ENCODE measurements at places on chromosomes 3 and 15.

DNA sequence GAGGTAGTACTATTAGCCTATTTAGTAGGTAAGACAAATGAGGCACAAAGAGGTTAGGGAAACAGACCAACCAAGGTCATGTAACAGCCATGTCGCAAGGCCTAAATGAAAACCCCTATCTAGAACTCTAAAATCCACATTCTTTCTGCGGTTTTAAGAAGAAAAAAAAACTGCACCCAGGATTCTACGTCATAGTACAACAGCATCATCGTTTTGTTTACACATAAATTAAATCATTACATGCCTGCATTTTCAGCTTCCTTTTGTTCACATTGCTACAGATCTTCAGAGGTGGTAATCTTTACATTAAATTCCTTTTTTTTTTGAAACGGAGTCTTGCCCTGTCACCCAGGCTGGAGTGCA lies 548 bp upstream of the PSMD6 start:
- DNase-seq: no peak

DNA sequence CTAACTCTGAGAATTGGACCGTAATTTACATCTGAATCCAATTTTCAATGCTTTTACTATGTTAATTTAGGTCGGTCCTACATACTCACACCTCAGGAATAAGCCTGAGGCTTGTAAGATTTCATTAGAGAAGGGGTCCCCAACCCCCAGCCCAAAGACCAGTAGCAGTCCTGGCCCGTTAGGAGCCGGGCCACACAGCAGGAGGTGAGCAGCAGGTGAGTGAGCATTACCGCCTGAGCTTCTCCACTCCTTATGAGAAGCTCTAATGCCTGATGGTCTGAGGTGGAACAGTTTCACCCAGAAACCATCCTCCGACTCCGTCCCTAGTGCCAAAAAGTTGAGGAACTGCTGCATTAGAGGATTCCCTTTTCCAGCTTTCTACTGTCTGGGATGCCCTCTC lies 757.3 kb downstream of the SI start:
- no peak for DNase-seq

DNA sequence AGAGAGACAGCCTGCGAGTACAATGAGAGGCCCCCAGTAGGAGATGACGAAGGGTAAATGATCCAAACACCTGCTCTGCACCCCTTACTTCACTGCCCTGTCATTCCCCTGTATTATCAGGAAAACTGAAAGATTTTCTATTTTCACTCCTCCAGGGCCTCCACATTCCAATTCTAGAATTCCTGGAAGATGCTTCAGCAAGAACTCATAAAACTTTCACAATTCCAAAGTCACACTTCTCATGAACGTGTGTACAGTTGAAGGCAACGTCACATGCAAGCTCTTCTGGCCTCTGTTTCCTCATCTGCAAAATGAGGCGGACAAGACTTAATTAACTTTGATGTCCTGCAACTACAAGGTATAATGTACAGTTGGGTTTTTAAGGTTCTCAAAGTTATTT lies 62.8 kb upstream of the SPATA12 start:
- DNase-seq: no peak

DNA sequence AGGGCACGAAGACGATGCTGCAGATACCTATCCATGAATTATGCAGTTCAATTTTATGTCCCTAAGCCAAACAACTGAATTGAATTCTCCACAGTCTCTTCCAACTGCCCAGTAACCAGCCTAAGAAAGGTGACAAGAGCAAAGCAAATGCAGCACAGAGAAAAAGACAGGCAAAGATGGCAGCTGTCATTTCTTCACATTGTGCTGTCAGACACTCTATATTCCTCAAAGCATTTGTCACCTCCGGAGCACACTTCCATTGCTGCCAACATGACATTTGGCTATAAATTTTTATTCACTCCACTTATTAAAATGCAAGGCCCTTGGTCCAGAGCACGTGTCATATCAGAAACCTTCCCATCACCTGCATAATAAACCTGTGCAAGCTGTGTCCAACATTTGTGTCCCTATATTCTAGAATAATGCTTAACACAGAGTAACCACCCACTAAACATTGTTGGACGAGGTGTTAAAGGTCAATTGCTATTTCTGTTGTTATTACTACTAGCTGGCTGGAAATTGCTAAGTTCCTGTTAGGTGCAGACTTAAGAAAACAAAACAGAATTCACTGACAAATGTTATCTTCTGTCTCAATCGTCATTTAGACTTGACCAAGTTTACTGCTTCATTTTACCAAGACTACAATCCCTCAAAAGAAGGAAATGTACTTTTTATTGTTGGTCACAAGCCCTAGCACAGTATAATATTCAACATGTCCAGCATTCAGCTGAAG lies 89.7 kb downstream of the MAGI1 start:
- no peak for DNase-seq

- DNase-seq: no peak
Measured at GRCh38 chr15:83912343-83912742, 258.4 kb downstream of the ADAMTSL3 start.

- no peak for DNase-seq
Measured at GRCh38 chr15:62503451-62503850, 338.4 kb upstream of the C2CD4B start.

- DNase-seq: no peak
Measured at GRCh38 chr3:194259982-194260766, 91.0 kb downstream of the CPN2 start.

DNA sequence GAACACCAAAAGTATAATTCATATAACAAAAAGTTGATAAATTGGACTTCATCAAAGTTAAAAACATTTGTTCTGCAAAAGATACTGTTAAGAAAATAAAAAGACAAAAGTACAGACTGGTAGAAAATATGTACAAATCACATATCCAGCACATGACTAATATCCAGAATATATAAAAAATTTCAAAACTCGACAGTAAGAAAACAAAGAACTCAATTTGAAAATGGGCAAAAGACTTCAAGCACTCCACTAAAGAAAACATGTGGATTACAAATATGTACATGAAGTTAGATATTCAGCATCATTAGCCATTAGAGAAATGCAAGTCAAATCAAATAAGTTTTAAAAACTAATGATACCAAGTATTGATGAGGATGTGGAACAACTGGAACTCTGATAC lies 6.7 kb downstream of the GK5 start:
- DNase-seq: no peak

DNA sequence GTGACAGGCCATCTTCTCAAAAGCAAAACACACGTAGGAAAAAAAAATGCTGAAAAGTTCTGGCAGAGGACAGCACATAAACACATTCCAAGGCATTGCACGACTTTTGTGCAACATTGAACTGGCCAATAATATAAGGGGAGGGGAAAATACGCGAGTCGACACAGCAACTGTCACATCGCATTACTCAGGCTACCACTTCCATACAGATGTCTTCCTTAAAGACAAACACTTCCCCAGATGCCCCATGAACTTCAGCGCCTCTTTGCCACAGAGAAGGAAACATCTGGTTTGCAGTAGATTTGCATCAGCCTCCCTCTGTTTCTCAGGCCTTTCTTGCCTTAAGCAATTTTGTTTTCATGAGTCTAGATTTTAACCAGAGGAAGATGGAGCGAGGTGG lies 144.4 kb upstream of the IGF1R start:
- no peak for DNase-seq

DNA sequence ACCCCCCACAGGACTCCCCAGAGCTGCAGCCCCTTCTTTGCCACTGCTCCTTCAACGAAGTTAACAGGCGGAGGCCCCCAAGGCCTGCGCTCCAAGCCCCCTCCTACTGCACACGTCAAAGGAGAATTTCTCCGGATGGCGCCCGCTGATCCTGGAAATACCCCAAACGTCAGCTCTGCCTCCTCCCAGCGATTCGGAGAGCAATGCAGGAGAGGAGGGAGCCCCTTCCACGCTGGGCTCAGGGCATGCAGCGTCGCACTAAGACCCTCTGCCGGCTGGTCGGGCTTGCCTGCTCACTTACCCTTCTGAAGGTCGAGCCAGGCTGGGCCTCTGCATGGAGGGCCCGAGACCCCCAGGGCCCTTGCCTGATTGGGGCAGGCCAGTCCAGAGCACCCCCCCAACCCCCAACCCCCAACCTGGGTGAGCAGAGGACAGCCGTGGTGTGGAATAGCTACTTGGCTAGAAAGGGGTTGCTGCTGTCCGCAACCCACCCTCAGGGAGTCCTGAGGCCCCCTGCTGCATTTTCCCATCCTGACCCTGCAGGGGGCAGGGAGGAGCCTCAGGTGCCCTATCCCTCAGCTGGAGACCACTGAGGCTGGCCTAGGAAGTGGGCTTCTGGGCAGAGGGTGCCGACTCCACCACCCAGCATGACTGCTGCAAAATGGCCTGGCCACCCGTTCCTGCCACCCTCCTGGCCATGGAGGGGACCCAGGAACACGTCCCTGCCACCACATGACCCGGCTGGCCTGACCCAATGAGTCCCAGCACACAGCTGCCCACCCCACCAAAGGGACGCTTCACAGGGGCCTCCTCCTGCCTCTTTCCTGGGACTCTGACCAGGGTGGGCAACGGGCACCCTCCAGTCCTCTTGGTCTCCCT lies 976 bp downstream of the ATP2B2 start:
- no peak for DNase-seq
